ENCODE measurements at places on chromosomes 11 and 22. TPM values are rescaled to one million over a fixed set of nuclear protein-coding genes. Genes with fewer than 3 reads are reported as not detected.

GRCh38 chr11:46895821-46896220, 22.5 kb downstream of the LRP4 start:
- H3K27me3 ChIP-seq: no peaks in the 10 kb centered on the region
- H3K4me3 ChIP-seq: no peak overlapping the region
- no peak overlapping the region for H3K27ac ChIP-seq
- no peak for DNase-seq

DNA sequence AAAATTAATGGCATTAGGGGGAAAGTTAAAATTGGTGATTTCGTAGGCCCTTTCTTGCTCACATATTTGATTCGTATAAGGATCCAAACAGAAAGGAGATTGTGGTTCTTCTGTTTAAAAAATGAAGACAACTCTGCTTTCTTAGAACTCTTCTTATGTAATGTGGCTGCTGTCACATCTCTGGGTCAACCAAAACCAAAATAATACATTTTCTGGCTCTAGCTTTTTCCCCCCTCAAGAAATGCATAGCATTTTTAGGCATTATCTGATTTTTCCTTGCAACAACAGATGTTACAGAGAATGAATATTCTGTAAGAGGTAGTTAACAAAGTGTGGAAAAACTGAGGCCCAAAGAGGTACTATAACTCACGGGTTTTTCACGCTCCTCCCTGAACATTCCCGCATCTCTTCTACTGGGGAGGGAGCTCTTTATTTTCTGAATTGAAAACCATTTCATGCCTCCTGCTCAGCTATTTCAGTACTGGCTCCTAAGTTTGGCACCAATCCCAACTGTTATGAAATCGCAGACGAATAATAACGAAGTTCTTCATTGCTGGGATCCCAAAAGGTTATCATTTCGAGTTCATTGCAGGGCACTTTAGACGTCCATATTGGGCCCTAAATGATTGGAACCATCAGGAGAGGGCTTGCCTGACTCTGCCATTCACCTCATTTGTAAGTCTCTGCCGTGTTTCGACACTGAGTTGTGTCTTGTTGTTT, 17.1 kb downstream of the GRAP2 start:
- H3K4me3 ChIP-seq: no peak overlapping the region
- no peaks in the 10 kb centered on the region for H3K27me3 ChIP-seq
- no peaks in the 10 kb centered on the region for H3K36me3 ChIP-seq
- H3K27ac ChIP-seq: no peak overlapping the region
- H3K4me1 ChIP-seq: no peaks in the 10 kb centered on the region

DNA sequence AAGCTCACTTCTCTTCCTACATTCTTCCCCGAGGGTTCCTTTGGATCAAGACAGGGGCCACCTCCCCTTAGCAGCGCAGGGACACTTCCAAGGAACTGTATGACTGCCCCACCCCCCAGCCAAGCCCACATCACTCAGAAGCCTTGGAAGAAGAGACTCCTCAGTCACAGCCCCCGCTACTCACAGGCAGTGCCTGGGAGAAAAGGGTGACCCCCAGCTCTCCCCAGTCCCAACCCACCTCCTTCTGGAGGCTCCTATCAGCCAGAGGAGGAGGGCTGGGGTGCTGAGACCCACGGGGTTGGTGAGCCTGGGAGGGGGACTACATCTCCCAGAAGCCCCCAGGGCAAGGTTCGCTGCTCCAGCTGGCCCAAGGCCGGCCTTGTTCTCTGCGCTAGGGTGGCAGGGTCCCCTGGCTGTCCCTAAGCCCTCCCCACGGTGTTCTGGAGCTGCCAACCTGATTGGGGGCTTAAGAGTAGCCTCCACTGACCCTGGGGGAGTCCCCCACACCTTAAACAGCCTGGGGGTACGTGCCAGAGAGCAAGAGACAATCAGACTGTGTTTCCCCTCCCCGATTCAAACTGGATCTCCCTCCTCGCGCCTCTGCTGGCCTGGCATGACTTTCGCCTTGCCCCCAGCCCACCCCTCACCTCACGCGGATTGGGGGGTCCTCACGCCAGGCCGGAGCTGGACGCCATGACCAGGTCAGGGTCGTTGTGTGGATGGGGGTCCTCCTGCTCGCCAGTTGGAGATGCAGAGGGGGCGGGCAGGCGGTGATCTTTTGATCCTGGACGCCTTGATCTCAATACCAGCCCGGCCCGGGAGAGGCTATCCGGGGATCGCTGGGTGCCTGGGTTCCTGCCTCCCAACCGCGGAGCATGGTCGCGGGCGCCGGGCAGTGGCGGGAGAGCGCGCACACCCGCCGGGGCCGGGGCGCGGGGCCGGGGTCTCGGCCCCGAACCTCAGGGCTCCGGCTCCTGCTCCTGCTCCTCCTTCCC, 838 bp downstream of the BCL9L start:
- no peaks in the 10 kb centered on the region for H3K27me3 ChIP-seq
- H3K4me3 ChIP-seq: peak overlapping the region; percentile 99
- DNase-seq: peak; percentile 73
- no peaks in the 10 kb centered on the region for H3K36me3 ChIP-seq
- peak overlapping the region; percentile 79 for H3K27ac ChIP-seq

DNA sequence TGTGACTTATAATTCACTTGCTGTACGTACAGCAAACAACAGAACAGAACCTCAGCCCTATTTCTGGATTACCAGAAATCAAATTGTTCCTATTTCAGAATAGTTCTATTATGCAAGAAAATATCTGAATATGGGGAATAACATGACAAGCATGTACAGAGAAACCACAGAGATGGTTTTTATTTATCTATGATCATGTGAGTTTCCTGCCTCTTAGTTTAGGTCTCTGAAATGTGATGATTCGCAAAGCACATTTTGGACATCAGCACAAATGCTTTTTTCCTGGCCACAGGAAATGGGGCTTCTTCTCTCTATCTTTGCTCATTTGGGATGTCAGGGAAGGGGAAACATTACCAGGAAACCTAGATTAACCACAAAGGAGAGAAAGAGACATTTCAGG, 266.7 kb upstream of the CTSC start:
- no peak overlapping the region for H3K27ac ChIP-seq
- peaks cover 2% of the 10 kb centered on the region for H3K4me1 ChIP-seq
- H3K36me3 ChIP-seq: no peaks in the 10 kb centered on the region
- no peak overlapping the region for H3K4me3 ChIP-seq
- no peaks in the 10 kb centered on the region for H3K27me3 ChIP-seq

- peak overlapping the region; percentile 50 for H3K4me3 ChIP-seq
- H3K27ac ChIP-seq: no peak overlapping the region
- no peaks in the 10 kb centered on the region for H3K27me3 ChIP-seq
Observed at GRCh38 chr11:61587541-61587941, 6.7 kb upstream of the SYT7 start.

- H3K36me3 ChIP-seq: no peaks in the 10 kb centered on the region
- DNase-seq: no peak
- no peak overlapping the region for H3K4me3 ChIP-seq
- no peaks in the 10 kb centered on the region for H3K4me1 ChIP-seq
- no peak overlapping the region for H3K27ac ChIP-seq
- no peaks in the 10 kb centered on the region for H3K27me3 ChIP-seq
Observed at GRCh38 chr11:109783840-109784239, 309.4 kb upstream of the ZC3H12C start.

DNA sequence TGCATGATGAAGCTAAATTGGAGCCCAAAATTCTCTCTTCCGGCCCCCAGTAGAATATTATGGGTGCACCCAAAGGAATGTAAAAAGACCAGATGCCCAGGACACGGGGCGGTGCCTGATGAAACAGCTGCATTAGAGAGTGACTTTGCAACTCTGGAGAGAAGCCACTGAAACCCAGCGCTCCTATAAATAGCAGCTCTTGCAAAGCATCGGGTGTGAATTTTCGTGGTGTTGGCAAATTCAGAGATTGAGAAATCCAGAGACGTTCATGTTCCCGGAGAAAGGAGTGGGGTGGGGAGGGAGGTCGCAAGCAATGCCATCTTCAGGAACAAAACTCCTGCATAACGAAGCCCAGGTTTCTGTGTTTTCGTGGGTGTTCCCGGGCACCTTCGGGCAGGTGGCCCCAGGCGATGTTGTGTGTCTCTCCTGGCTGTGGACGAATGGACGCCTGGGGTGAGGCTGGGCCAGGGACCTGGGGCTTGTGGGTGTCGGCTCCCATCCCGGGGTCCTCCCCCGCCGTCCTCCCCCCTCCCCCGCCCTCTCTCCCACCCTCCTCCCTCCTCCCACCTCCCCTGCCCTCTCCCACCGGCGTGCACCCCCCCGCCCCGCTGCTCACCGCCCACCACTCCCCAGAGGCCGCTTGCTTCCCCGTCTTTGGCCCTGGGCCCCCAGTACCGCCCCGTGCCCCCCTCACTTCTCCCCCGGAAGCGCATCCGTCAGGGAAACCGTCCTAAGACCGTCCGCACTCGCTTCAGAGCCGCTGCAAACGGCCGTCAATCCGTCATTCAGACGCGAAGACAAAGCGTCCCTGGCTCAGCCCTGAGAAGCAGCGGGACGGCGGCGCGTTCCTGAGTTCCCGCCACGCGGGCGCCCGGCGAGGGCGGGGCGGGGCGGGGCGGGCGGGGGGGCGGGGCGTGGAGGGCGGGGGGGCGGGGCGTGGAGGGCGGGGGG, 26.7 kb upstream of the TOLLIP start:
- no peaks in the 10 kb centered on the region for H3K36me3 ChIP-seq
- H3K27ac ChIP-seq: peak overlapping the region; percentile 43

DNA sequence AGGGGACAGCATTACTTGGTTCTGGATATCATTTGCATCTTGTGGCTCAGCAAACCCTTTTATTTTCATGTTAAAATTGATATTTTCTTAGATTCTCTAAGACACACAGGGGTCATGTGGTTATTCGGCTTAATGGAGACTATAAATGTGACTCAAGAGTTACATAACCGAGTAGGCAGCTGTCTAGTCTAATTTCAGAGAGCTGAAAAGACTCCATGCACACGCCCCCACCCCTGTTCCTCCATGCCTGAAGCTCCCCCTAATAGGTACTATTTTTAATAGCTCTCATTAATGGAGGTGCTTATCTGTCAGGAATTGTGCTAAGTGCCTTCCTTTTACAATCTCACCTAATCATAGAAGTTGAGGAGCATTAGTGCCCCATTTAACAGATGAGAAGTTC, 189.2 kb upstream of the ARHGAP20 start:
- H3K27ac ChIP-seq: no peak overlapping the region
- no peak overlapping the region for H3K4me3 ChIP-seq

CPT1B gene
- total RNA-seq: 5.4 TPM

PTPN5 gene
- 1.5 TPM for total RNA-seq

ALDH3B1 gene
- total RNA-seq: 11.4 TPM

CHRM4 gene
- 0.23 TPM for total RNA-seq

ANO9 gene
- 11.4 TPM for total RNA-seq
